Caudate nucleus (tissue), 63 donors: ENCODE measurements at places on chromosomes 1 and 21.

- DNase-seq: no peak
Measured at GRCh38 chr1:27496604-27497155, 6.7 kb upstream of the WASF2 start.

- DNase-seq: no peak
Measured at GRCh38 chr1:38061883-38062328, 15.3 kb upstream of the POU3F1 start.

- no peak for DNase-seq
Measured at GRCh38 chr1:78359666-78360065, 131.1 kb upstream of the PTGFR start.

- no peak for DNase-seq
Measured at GRCh38 chr1:54888080-54888733, 1.2 kb upstream of the DHCR24 start.

DNA sequence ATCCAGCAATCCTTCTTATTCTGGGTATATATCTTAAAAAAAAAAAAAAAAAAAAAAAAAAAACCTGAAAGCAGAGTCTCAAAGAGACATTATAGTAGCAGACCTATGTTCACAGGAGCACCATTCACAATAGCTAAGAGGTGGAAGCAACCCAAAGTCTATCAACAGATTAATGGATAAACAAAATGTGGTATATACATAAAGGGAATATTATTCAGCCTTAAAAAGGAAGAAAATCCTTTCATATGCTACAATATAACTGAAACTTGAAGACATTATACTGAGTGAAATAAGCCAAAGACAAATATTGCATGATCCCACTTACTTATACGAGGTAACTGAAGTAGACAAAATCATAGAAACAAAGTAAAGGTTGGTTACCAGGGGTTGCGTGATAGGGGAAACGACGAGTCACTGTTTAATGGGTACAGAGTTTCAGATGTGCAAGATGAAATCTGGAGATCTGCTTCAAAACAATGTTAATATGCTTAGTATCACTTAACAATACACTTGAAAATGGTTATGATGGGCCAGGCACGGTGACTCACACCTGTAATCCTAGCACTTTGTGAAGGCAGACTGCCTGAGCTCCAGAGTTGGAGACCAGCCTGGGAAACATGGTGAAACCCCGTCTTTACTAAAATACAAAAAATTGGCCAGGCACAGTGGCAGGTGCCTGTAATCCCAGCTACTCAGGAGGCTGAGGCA, 29.5 kb downstream of the PIK3R3 start:
- DNase-seq: no peak

GRCh38 chr1:26702680-26703038, 6.8 kb downstream of the ARID1A start:
- DNase-seq: no peak

DNA sequence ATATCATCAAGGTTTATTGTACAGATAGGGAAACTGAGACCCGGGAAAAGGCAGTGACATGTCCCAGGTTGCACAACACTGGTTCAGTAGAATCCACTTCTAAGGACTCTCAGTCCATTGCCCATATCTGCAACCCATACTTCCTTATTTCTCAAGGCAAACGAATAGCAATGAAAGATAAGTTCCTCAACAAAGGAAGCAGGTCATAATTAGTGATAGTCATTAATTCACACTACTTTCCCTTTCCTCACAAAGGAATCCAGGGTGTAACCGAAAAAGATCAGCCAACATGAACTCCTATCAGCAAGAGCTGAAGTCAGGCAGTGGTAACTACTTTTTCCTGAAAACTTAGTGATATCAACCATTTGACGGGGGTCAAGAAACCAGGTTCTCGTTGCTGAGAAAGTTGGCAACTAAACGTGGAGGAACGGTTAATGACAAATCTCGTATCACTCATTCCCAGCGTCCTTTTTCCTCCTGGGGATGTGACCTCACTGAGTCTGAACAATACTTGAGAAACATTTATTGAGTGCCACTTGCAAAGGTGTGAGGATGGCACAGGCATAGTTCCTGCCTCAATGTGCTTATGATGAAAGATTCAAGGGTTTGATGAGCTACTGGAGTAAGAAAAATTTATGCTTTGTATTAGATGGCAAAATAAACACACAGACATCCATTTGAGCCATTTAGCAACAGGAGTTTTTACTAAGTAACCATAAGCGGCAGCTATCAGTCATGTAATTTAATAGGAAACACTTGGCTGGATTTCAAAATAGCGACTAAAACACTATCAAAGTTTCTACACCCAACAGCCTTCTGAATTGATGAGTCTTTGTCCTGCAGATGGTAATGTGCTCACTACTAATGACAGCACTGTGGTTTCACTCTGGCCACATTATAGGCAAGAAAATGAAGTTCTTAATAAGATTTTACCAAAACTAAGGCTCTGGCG, 82.3 kb downstream of the PLPP3 start:
- DNase-seq: no peak

- no peak for DNase-seq
Measured at GRCh38 chr1:21701401-21701800, 32.2 kb upstream of the RAP1GAP start.

DNA sequence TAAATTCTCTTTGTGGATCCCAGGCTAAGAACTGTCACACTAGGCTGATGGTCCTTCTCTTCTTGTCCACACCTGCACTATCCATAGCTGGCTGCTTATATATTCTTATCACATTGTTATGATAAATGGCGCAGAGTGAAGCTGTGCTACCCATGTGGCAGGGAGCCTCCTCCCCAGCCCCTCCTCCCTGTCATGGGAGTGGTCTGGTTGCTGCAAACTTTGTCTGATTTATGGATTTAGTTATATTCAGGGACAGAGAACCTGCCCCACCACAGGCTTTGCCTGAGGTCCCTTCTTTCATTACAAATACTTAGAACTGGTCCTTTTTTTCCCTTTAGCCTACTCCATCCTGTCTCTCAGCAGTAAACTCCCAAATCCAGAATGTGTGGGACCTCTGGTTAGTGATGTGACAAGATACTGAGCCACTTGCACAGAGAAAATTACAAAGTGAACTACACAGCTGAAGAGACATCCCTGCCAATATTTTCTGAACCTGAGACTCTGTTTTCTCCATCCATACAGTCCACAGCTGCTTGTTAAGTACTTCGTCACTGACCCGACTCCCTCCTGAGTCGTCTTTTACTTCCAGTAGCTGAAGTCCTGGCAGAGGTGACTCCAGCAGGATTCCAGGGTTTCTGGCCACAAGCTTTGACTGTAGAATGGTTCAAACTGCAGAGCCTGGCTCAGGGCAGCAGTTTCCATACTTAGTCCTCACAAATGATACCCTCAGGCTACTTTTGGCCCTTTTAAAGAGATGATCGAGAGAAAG, 37.6 kb downstream of the PTGFRN start:
- DNase-seq: no peak

DNA sequence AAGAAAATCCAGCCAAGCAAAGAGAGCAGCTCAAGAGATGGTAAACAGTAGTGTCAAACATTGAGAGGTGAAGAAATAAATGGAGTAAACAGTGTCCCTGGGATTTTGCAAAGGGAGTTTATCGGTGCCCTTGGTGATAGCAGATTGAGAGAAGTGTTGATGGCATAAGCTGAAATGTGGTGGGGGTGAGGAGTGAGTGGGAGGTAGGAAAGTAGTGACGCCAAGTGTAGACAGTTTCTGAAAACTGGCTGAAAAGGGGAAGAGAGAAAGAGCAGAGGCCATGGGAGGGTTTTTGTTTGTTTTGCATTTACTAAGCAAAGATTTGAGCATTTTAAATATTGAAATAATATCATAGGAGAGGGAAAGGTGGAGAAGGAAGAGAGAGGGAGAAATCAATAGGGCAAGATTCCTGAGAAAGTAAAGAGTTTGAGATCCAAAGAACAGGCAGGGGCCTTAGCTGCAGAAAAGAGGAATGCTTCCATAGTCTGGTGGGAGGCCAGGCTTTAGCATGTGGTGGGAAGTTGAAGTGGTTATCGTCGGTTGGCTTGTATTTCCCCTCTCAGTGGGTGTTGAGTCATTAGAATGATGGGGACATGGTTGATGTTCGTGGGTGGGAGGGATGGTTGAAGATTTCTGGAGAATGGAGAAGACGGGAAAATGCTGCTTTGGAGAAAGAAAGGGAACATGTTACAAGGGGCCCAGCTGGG, 26.8 kb upstream of the RASAL2 start:
- DNase-seq: no peak

DNA sequence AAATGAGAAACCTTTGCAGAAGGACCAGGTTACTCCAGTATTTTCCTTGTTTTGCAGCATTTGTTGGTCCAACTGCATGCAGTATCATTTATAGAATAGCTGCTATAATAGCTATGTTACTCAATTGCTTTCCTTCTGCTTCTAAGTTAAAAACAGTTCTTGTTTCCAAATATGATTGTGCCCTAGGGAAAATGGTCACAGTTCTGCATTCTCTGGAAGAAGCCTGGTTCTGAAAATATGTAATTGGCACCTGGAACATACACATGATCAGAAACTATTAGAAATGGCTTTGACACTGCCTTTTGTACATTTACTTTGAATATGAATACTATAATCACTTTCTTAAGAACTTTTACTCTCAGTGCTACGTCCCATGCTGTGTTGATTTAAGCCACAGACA, 33.6 kb downstream of the HENMT1 start:
- DNase-seq: no peak

DNA sequence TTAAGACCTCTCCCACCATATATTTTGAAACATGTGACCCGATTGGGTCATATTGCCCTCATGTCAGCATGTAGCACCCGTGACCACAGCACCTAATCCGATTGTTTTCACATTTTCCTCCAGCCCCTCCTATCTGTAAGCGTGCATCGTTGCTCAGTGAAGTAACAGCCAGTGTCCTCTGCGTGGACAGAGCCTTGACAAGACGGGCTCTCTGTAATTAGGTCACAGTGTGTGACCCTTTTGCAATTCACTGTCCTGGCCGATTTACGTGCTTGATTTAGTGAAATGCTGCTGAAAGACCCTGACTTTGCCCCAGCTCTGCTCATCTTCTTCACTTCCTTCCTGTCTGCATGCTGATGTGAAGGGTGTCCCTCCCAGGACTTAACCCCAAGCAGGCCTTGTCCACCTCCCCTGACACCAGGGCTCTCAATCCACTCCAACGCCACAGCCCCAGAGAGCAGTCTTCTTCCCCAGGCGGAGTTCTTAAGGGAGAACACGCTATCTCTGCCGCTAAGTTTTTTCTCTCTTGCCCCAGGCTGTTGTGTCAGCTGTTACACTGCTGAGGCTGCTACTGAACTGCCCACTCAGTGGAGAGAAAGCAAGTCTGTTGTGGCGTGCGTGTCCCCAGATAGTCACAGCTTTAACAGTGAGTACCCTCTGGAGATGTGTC, 19.4 kb downstream of the URB2 start:
- no peak for DNase-seq

DNA sequence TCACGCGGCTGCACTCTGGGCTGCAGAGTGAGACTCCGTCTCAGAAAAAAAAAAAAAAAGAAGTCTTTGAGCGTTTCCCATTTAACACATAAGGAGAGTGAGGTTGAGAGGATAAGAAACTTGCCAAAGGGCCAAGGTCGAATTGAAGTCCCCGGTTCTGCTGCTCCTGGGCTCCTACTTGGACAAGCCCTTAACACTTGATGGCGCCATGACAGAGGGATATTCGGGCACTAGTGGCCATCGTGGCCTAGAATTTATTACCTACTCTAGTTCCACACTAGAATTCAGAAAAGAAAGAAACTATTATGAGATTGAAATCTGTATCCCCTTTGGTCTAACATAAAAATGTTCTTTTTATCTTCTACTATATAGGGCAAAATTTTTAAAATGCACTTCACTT, 65.7 kb upstream of the NEK2 start:
- DNase-seq: no peak
